ENCODE measurements at places on chromosomes 7 and 10. TPM values are rescaled to one million over a fixed set of nuclear protein-coding genes. Genes with fewer than 3 reads are reported as not detected.

DNA sequence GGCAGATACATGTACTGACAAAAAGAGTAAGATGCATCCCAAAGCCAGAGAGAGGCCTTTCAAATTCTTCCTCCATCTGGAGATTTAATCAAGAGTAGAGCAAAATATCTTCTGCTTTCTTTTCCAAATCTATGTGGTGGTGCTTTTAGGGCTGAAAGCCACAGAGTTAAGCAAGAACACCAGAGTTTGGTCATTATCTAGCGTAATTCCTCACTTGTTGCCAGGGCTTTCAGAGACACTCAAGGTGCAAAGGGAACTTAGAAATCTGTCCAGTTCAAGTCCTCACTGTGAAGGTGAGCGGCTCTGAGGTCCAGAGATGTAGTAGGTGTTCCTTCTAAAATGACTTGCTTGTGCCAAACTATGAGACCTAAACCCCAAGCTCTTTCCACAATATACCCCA, 10.9 kb upstream of the NFE2L3 start:
- H3K27ac ChIP-seq: no peak overlapping the region
- no peaks in the 10 kb centered on the region for H3K36me3 ChIP-seq
- no peaks in the 10 kb centered on the region for H3K27me3 ChIP-seq

DNA sequence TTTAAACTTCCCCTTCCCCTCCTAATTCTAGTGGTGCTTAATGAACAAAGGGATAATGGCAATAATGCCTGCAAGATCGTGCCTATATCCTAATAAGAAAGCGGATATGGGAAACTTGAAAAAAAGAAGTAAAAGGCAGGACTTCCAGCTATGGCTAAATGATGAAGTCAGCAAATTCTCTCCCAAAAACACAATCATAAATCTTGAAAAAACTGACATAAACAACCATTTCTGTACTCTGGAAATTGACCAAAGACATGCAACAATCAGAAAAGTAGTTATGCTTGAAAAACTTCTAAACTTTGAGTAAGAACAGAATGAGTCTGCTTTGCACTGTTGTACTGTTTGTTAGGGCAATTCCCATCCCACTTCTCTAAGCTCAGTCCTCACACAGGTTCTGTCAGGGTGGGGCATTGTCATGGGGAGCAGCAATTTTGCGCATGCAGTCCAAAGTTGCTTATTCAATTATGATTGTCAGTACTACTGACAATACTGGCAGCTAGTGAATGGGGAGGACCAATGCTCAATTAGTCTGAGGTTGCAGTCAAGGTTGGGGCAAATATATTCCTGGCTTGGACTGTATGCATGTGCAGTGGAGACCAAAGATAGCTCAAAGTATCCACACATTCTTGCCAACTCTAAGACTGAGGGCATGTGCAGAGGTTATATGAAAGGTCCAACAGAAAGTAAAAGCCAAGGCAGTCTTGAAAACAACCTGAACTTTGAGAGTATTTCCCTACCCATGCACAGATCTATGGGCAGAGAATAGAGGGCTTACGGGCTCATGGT, 34.1 kb upstream of the ARHGAP22 start:
- no peak for DNase-seq
- H3K36me3 ChIP-seq: no peaks in the 10 kb centered on the region
- H3K27ac ChIP-seq: no peak overlapping the region
- H3K4me3 ChIP-seq: no peak overlapping the region
- peaks cover 3% of the 10 kb centered on the region for H3K4me1 ChIP-seq

GRCh38 chr7:103299660-103300059, 2.4 kb downstream of the PMPCB start:
- H3K27ac ChIP-seq: no peak overlapping the region
- H3K36me3 ChIP-seq: peaks cover 29% of the 10 kb centered on the region
- DNase-seq: no peak
- H3K4me3 ChIP-seq: no peak overlapping the region

ZEB1 gene
- 17.8 TPM for total RNA-seq

GRCh38 chr10:16966991-16967865, 150.0 kb upstream of the RSU1 start:
- no peaks in the 10 kb centered on the region for H3K27me3 ChIP-seq
- no peak for DNase-seq
- peaks cover 21% of the 10 kb centered on the region for H3K4me1 ChIP-seq

DNA sequence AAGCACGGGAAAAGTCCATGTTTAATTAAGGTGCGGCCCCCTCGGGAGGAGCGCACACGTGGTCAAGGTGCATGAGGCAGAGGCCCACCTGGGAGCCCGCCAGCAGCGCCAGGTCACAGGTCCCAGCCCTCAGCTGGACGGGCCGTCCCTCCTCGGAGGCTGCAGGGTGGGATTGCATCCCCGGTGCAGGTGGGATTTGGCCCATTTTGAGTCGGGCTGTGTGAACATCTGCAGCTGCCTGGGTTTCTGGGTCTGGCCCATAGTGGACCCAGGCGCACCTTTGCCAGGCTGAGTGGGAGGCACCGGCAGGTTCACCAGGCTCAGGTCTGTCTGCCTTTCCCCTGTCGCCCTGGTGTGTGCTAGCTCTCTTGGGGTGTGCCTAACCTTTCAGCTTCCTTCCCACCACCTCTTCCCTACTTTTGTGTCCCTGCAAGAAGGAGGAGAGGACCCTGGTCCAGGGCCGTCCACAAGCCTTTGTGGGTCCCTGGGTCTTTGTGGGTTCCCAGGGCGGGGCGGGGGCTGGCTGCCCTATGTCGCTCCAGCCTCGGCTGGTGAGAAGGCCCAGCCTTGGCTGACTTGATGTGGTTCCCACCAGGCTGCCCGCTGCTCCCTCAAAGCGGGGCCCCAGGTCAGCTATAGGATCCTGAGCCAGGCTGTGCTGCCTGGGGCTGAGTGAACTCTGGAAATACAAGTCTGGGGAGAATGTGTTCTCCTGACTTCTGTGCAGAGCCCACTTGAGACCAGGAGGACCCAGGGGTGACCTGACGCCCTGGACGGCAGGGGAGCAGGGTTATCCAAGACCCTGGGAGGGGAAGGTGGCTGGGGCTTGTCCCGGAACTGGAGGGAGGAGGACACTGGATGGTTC, 186.7 kb upstream of the SHH start:
- H3K27me3 ChIP-seq: no peaks in the 10 kb centered on the region
- DNase-seq: peak; percentile 6
- H3K4me3 ChIP-seq: no peak overlapping the region
- no peaks in the 10 kb centered on the region for H3K4me1 ChIP-seq

DNA sequence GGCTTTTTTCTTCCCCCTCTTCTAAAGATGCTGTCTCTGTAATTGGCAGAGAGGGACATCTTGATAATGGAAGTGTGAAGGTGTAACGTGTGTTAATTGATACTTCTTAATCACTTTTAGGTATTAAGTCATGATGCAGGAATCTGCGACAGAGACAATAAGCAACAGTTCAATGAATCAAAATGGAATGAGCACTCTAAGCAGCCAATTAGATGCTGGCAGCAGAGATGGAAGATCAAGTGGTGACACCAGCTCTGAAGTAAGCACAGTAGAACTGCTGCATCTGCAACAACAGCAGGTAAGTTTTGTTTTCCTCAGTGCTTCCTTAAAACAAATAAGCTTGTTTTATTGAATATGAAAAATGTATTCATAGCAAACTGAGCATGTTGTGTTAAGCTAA, 11.8 kb downstream of the FOXP2 start:
- no peak overlapping the region for H3K4me3 ChIP-seq
- H3K27ac ChIP-seq: no peak overlapping the region
- no peaks in the 10 kb centered on the region for H3K36me3 ChIP-seq
- H3K27me3 ChIP-seq: no peaks in the 10 kb centered on the region
- DNase-seq: no peak

DNA sequence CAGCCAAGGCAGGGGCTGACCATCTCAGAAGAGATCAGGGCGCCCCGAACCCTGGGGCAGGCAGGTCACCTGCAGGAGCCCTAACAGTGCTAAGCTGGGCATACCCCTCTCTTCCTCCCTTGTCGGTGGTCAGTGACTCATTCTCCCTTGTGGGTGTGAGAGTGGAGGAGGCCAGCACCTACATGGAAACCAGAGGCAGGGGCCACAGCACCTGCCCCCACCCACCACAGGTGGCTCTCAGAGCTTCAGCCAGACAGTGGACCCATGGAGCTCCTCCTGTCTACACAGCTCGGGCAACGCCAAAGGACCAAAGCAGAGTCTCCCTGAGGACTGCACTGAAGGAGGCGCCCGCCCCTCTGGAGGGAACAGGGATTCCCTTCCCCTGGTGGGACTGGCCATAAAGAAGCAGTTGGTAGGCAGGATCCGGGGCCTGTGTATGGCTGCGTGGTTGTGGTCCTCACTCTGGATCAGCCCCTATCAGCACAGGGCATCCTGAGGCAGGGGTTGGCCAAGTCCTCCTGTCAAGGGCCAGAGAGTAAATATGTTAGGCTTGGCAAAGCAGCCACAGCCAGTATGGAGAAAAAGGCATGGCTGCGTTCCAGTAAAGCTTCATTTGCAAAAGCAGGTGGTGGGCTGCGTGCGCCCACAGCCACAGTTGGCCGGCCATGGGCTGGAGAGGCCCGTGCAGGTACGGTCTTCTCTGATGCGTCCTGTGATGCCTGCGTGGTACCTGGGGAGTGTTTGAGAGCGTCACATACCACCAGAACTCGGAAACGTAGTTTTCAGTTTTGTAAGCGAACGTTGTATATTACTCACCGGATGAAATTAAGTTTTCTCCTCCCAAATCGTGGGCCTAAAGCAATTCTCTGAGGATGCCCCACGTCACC, 198.2 kb downstream of the EBF3 start:
- no peaks in the 10 kb centered on the region for H3K36me3 ChIP-seq
- H3K27me3 ChIP-seq: no peaks in the 10 kb centered on the region
- no peak overlapping the region for H3K4me3 ChIP-seq
- peak; percentile 17 for DNase-seq

Measured in upper lobe of left lung (tissue), 6 donors.